Uterine smooth muscle cell (primary cell): ENCODE measurements at places on chromosomes 3 and 15. TPM values are rescaled to one million over a fixed set of nuclear protein-coding genes. Genes with fewer than 3 reads are reported as not detected.

Gene PLD1
- 12.4 and 16.7 TPM in 2 replicates for total RNA-seq

Gene IGSF10
- total RNA-seq, result 0.33 and 0.37 TPM in 2 replicates

Gene CD276
- total RNA-seq, result 151 and 164 TPM in 2 replicates

Gene SYNPR
- not detected in 2 replicates for total RNA-seq

Gene SORD
- 12.2 and 12.4 TPM in 2 replicates for total RNA-seq

Gene LMAN1L
- total RNA-seq, result 0.11 TPM in 1 of 2 replicates, not detected in the other

Gene UTS2B
- 0.37 and 1.00 TPM in 2 replicates for total RNA-seq

Gene DCUN1D1
- total RNA-seq, result 44.5 and 46.8 TPM in 2 replicates

Gene GALNT15
- total RNA-seq, result 3.4 and 4.6 TPM in 2 replicates

Gene DPPA4
- total RNA-seq, result not detected in 2 replicates

Gene PSTPIP1
- 0.11 TPM in 1 of 2 replicates, not detected in the other for total RNA-seq

Gene GOLGA8T
- not detected in 2 replicates for total RNA-seq

Gene ANKUB1
- total RNA-seq, result not detected in 2 replicates

Gene TOP2B
- 105 and 113 TPM in 2 replicates for total RNA-seq

Gene ACTRT3
- 3.7 and 4.2 TPM in 2 replicates for total RNA-seq

Gene SH3BP5
- 16.8 and 30.4 TPM in 2 replicates for total RNA-seq

Gene CRABP1
- total RNA-seq, result not detected in 2 replicates

Gene ST8SIA2
- total RNA-seq, result under 0.01 TPM in 1 of 2 replicates, not detected in the other

Gene APPL1
- total RNA-seq, result 42.6 and 53.6 TPM in 2 replicates

Gene TMEM40
- total RNA-seq, result not detected in 2 replicates

Gene UQCC5
- total RNA-seq, result 1.8 and 12.6 TPM in 2 replicates

Gene ACOX2
- total RNA-seq, result 7.7 and 10.2 TPM in 2 replicates

Gene TMCO5A
- total RNA-seq, result under 0.01 TPM in 1 of 2 replicates, not detected in the other

Gene ITPKA
- total RNA-seq, result 18.1 and 25.0 TPM in 2 replicates

Gene C2CD4A
- total RNA-seq, result 0.12 TPM in 1 of 2 replicates, not detected in the other

Gene TM4SF18
- 0.22 and 0.37 TPM in 2 replicates for total RNA-seq

Gene FSIP1
- 1.3 and 1.5 TPM in 2 replicates for total RNA-seq

Gene MAGI1
- 12.7 and 19.6 TPM in 2 replicates for total RNA-seq

Gene NR1I2
- total RNA-seq, result 0.12 TPM in 1 of 2 replicates, not detected in the other

Gene PRR20G
- not detected in 2 replicates for total RNA-seq

Gene ILDR1
- not detected in 2 replicates for total RNA-seq

Gene SGO1
- 4.7 and 16.2 TPM in 2 replicates for total RNA-seq

Gene HSPBAP1
- total RNA-seq, result 9.3 and 10.9 TPM in 2 replicates

Gene UCN2
- total RNA-seq, result 1.2 and 1.5 TPM in 2 replicates

Gene FHIT
- total RNA-seq, result 2.0 and 2.1 TPM in 2 replicates

Gene DPH3
- 15.8 and 19.0 TPM in 2 replicates for total RNA-seq

Gene PLA2G4E
- total RNA-seq, result not detected in 2 replicates

Gene SETD2
- 35.9 and 37.1 TPM in 2 replicates for total RNA-seq

Gene ATP13A4
- total RNA-seq, result 0.50 and 0.55 TPM in 2 replicates

Gene DUOX1
- total RNA-seq, result not detected in 2 replicates

Gene TM2D3
- total RNA-seq, result 38.6 and 50.5 TPM in 2 replicates

Gene RARB
- total RNA-seq, result 26.4 and 44.8 TPM in 2 replicates

Gene SAMMSON
- total RNA-seq, result 0.11 and 0.25 TPM in 2 replicates

Gene SENP7
- total RNA-seq, result 13.9 and 14.7 TPM in 2 replicates

Gene RAF1
- total RNA-seq, result 88.9 and 102 TPM in 2 replicates

Gene CYP11A1
- total RNA-seq, result under 0.01 and 0.11 TPM in 2 replicates

Gene KNG1
- not detected in 2 replicates for total RNA-seq

Gene ADPRH
- total RNA-seq, result 4.5 and 8.1 TPM in 2 replicates

Gene CNTN6
- total RNA-seq, result under 0.01 TPM in 1 of 2 replicates, not detected in the other

Gene GPR160
- 0.22 and 0.50 TPM in 2 replicates for total RNA-seq

Gene SMAD6
- 11.0 and 11.3 TPM in 2 replicates for total RNA-seq

Gene C3orf20
- total RNA-seq, result not detected in 2 replicates

Gene SELENOS
- total RNA-seq, result 99.5 and 114 TPM in 2 replicates

Gene HRG
- not detected in 2 replicates for total RNA-seq

Gene NAALADL2
- 11.9 and 13.7 TPM in 2 replicates for total RNA-seq

Gene ISY1
- 25.9 and 37.7 TPM in 2 replicates for total RNA-seq
